Endodermal cell (in vitro differentiated cells): ENCODE measurements at places on chromosomes 13 and 19.

DNA sequence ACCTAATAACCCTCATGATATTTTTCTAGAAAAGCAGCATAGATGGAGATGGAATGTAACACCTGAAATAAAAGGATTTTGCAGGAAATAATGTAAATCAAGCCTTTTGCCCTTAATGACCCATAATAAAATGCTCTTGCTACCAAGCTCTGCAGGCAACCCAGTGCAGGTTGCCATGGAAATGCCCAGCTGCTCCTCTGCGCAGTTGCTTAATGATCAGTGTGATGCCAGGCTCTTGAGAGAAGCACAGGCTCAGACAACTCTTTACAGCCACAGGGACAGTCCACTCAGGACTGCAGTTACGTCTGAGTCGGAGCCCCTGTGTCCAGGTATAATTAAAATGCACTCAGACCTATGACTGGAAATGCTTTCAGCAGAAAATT, 165.5 kb downstream of the LACC1 start:
- no peaks in the 10 kb centered on the region for H3K27me3 ChIP-seq
- peaks cover 4% of the 10 kb centered on the region for H3K4me1 ChIP-seq
- DNase-seq: no peak
- H3K27ac ChIP-seq: peak overlapping the region; percentile 1
- no peak overlapping the region for H3K4me3 ChIP-seq

DNA sequence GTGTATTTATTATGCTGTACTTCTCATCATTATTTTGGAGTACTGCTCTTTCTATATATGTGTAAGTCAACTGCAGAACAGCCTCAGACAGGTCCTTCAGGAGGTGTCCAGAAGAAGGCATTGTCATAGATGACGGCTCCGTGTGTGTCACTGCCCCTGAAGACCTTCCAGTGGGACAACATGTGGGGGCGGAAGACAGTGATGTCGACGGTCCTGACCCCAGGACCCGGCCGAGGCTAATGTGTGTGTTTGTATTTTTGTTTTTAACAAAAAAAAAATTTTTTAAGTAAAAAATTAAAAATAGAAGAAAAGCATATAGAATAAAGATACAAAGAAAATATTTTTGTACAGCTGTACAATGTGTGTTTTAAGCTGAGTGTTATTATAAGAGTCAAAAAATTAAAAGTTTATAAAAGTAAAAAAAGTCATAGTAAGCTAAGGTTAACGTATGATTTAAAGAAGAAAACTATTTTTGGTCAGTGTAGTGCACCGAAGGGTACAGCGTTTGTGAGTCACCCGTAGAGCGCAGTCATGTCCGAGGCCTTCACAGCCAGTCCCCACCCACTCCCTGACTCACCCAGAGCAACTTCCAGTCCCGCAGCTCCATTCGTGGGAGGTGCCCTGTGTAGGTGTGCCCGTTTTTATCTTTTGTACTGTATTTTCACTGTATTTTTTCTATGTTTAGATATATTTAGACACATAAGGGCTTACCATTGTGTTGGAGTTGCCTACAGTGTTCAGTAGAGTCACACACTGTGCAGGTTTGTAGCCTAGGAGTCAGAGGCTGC, 42.2 kb upstream of the SPACA7 start:
- no peak for DNase-seq
- no peaks in the 10 kb centered on the region for H3K27me3 ChIP-seq
- no peak overlapping the region for H3K27ac ChIP-seq
- no peaks in the 10 kb centered on the region for H3K4me1 ChIP-seq
- H3K4me3 ChIP-seq: no peak overlapping the region

DNA sequence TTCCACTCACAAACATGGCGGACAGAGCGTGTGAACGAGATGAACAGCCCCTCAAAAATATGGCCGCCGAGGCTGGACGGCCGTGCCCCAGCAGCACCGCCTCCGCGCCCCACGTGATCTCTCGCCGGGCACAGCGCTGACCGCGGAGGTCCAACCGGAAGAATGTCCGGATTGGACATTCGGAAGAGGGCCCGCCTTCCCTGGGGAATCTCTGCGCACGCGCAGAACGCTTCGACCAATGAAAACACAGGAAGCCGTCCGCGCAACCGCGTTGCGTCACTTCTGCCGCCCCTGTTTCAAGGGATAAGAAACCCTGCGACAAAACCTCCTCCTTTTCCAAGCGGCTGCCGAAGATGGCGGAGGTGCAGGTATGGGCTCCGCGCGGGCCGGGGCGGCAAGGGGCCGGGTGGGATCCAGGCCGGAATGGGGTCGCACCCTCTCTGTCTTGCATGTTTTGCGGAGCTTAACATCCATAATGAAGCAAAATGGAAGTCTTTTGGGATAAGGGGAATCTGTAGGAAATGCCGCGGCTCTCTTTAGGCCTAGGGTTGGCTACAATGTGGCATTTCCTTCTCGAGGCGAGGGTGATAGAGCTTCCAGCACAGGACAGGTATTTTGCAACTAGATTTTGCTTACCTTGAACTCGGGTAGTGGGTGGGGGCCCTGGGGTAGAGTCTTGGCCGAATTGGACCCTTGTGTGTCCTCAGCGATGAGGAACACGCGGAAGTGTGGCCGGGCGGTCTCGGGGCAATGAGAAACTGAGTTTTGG, at the start of gene RPL13A:
Gene RPL13A, plus strand, starts transcription at position 332 of the 769 bp plus-strand sequence. Its CDS starts 22 bp downstream, at position 354.
- H3K4me1 ChIP-seq: peaks cover 6% of the 10 kb centered on the region
- peaks cover 43% of the 10 kb centered on the region for H3K36me3 ChIP-seq
- DNase-seq: peak; percentile 100
- peak within 1 kb of the TSS; percentile 95 for H3K27ac ChIP-seq
- H3K4me3 ChIP-seq: peak within 1 kb of the TSS; percentile 91

DNA sequence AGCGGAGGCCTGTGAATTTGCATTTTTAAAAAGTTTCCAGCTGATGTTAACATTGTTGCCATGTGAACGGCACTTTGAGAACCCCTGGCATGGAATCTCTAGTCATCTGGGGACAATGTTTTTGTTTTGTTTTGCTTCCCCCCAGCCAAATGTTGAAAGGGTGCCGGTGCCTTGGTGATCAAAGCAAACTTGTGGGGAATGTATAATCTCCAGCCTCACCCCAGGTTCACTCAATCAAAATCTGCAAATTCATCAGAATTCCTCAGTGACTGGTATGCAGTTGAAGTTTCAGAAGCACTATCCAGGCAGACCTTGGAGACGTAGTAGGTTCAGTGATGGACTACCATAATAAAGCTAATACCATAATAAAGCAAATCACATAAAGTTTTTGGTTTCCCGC, 428.7 kb downstream of the MYO16 start:
- no peaks in the 10 kb centered on the region for H3K4me1 ChIP-seq
- H3K27me3 ChIP-seq: no peaks in the 10 kb centered on the region
- no peaks in the 10 kb centered on the region for H3K36me3 ChIP-seq
- peak; percentile 52 for DNase-seq

DNA sequence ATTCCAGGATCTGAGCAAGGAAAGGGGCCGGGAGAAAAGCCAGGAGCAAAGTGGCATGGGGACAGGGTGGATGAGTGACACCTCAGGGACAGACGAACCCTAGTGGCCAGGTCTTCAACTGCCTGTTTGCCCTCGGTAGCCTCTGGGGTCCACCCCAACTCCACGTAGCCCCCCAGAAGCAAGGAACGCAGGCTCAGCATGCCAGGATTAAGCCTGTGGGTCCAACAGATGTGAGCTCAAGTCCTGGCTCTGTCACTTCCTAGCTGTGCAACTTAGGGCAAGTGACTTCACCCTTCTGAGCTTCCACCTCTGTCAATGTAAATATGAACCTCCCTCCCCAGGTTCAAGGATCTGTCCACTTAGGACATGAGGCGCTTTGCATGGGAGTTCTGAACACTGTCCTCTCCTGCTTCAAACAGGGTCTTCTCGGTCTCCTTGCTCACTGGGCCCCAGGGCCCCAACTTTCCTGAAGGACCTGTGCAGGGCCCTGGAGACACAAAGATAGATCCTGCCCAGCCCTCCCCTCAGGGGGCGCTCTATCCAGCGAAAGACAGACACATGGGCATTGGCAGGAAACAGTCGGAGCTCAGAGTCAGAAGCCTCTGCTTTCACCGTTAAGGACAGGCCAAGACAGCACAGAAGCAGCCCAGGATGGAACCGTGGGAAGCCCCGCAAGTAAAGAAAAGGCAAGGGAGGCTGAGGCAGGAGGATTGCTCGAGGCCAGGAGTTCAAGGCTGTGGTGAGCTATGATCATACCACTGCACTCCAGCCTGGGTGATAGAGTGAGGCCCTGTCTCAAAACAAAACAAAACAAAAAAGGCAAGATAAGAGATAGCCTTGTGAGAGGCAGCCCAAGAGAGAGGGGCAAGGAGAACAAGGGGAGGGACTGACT, 13.2 kb downstream of the SYDE1 start:
- H3K36me3 ChIP-seq: peaks cover 54% of the 10 kb centered on the region
- H3K4me1 ChIP-seq: no peaks in the 10 kb centered on the region
- H3K27me3 ChIP-seq: no peaks in the 10 kb centered on the region
- peak; percentile 56 for DNase-seq
- no peak overlapping the region for H3K4me3 ChIP-seq

DNA sequence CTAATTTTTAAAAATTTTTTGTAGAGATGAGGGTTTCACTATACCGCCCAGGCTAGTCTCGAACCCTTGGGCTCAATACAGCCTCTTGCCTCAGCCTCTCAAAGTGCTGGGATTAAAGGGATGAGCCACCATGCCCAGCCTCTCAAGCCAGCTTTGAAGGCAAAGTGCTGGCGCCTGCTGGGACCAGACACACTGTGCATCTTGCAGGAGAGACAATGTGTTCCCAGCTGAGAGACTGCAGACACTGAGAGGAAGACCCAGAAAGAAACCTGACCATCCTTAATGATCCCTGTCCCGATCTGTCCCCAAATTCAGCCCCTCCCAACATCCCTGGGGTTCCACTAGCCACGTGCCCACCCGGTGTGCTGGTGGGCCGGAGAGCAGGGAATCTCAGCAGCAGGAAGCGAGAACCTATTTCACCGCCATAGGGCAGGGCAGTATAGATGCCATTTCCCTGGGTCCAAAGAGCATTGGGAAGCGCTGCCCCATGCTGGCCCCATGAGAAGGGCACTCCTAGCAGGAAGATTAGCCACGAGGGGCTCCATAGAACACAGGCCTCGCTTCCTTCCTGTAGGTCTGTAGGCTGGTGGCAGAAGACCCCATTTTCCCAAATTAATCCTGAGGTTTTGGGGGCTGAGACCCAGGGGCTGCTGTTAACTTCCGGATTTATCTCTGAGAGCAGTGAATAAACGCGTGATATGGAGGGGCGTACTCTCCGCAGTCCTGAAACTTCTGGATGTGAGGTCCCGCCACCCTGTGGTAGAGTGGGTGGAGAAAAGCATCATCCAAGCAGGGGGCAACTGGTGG, 968 bp downstream of the RAVER1 start:
- H3K4me3 ChIP-seq: peak overlapping the region; percentile 95
- peak; percentile 60 for DNase-seq
- H3K27ac ChIP-seq: peak overlapping the region; percentile 98
- H3K27me3 ChIP-seq: no peaks in the 10 kb centered on the region
- H3K4me1 ChIP-seq: peaks cover 3% of the 10 kb centered on the region
- H3K36me3 ChIP-seq: peaks cover 29% of the 10 kb centered on the region

GRCh38 chr19:17950310-17951156, 16.4 kb upstream of the KCNN1 start:
- H3K4me1 ChIP-seq: peaks cover 3% of the 10 kb centered on the region
- no peaks in the 10 kb centered on the region for H3K36me3 ChIP-seq
- H3K4me3 ChIP-seq: peak overlapping the region; percentile 74
- peak; percentile 71 for DNase-seq
- peaks cover 56% of the 10 kb centered on the region for H3K27me3 ChIP-seq

DNA sequence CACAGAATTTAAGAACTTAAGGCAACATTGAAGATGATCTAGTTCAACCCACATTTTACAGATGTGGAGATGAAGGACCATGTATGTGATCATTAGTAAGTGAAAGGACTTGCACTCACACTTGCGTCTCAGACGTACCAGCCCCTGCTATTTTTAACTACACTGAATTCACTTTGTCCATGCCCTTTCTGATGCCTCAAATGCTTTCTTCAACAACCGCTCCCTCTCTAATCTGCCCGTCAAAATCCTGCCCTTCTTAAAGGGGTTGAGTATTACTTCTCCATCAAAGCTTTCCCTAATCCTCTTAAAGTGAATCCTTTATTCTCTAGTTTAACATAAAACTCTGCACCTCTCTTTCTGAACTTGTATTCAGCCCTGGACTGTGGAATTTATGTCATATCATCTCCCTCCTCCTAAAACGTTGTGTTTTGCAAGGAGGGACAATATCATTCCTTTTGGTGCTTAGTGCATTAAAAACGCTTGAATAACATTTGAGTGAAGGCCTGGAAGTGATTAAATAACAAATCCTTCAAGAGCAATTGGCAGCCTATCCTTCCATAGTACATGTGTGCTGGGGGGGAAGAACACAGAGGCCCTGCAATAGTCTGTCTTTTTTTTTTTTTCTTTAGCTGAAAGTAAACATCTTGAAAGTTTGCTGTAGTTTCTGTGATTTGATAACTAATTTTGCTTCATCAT, 493.3 kb downstream of the LMO7 start:
- no peak overlapping the region for H3K27ac ChIP-seq
- H3K4me1 ChIP-seq: no peaks in the 10 kb centered on the region
- no peak overlapping the region for H3K4me3 ChIP-seq
- no peaks in the 10 kb centered on the region for H3K27me3 ChIP-seq

DNA sequence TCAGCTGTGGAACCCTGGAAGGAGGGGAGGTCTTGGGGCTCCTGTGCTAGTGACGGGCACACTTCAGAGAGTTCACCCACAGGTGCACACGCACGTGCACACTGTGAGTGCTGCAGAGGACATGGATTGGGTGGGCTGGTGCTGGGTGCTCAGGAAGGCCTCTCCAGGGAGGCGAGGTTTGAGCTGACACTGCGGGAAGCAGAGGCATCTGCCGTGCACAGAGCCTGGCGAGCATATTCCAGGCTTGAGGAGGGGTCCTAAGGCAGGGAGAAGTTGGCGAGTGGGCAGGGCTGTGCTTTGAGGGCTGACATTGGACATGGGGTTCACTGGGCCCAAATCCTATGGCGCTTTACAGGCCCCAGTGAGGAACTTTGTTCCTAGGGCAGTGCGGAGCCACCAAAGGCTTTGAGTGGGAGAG, 25.6 kb downstream of the CCDC8 start:
- peaks cover 73% of the 10 kb centered on the region for H3K36me3 ChIP-seq
- no peak overlapping the region for H3K4me3 ChIP-seq
- no peaks in the 10 kb centered on the region for H3K4me1 ChIP-seq
- DNase-seq: no peak
- H3K27ac ChIP-seq: no peak overlapping the region

DNA sequence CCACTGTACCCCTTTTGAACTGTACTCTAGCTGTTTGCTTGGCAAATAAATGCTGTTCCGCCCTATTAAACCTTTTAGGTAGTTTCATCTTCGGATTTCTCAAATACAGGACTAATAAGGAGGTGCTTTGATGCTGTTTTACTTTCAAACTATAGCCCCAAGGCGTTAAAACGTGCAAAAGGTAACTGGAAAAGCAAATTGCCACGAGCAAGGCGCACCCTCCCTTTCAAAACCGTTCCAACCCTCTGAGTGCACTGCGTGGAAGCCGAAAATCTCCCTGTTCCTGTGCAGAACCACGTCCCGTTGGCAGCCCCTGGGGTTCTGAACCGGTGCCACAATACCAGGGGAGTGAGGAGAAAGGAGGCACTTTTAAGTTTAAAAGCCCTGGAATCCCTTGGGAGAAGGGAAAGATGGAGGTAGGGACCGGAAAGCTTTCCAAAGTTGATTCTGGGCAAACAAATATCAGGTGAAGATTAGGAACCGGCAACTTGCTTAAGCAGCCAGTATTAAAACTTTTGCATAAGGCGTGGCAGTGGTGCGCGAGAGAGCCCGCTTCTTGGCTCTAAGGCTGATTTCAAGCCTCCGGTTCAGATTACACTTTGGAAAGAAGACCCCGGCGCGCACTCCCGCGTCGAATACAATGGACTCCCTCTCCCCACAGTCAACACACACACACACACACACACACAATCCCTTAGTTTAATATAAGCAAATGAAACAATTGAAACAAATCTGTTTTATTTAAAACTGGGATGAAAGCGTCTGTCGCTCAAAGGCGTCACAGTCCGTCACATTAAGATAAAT, 9.5 kb downstream of the POU4F1 start:
- peaks cover 4% of the 10 kb centered on the region for H3K4me1 ChIP-seq
- no peaks in the 10 kb centered on the region for H3K36me3 ChIP-seq
- peak overlapping the region; percentile 57 for H3K4me3 ChIP-seq
- H3K27me3 ChIP-seq: peaks cover 100% of the 10 kb centered on the region
- no peak overlapping the region for H3K27ac ChIP-seq
- peak; percentile 73 for DNase-seq
